Stimulated activated CD8-positive, alpha-beta memory T cell treated with anti-CD3 and anti-CD28 coated beads, Interleukin-15, amount 100 ng/mL, for 24 hours (primary cell): ENCODE measurements at places on chromosomes 3 and 15.

DNA sequence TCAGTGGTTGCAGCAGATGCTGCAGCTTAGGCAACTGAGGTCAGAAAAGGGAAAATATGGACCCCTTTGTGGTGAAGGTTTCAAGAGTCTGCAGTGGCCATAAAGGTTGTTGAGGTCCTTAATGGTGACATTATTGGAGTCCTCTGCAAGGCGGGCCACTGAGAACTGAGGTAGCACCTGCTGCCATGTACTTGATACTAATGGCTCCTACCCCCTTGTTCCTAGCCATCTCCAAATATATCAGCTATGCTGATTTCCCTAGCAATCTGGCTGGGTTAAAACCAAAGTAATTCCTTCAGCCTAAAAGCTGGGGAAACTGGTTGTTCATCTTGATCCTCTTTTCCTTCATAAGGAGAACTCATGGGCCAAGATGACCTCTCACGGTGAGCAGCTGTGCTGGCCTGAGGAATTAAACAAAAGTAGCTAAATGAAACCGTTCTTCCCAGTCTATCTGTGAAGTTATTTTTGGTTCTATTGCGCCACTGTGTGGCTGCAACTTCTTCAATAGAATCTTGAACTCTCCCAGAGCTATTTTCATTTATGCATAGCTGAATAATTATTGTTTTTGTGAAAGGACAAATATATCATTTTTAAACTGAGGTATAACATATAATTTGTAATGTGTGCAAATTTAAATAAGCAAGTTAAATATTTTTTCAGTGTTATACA is 76.1 kb upstream of the PLSCR4 start:
- DNase-seq: no peak

DNA sequence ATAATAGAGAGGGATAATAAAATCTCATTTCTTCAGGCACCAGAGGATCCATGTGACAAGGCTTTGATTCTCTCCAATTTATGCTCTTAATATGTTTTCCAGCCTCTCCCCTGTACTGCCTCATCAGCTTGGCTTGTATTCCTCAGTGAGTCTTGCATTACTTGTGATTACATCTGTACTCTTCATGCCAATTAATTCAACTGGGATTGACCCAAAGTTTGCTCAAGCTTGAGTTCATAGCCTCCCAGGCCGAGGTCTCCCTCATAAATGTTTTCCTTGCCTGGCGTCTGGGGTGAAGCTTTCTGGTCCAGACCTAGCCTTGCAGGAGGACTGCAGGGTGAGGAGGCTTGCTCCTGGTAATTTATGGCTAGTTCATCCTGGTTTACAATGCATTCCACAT is 146.9 kb downstream of the CHST2 start:
- DNase-seq: no peak

GRCh38 chr15:63596676-63597037 is 530 bp upstream of the FBXL22 start:
- no peak for DNase-seq

- no peak for DNase-seq
Observed at GRCh38 chr15:90320062-90320884, 31.8 kb upstream of the ZNF774 start.

DNA sequence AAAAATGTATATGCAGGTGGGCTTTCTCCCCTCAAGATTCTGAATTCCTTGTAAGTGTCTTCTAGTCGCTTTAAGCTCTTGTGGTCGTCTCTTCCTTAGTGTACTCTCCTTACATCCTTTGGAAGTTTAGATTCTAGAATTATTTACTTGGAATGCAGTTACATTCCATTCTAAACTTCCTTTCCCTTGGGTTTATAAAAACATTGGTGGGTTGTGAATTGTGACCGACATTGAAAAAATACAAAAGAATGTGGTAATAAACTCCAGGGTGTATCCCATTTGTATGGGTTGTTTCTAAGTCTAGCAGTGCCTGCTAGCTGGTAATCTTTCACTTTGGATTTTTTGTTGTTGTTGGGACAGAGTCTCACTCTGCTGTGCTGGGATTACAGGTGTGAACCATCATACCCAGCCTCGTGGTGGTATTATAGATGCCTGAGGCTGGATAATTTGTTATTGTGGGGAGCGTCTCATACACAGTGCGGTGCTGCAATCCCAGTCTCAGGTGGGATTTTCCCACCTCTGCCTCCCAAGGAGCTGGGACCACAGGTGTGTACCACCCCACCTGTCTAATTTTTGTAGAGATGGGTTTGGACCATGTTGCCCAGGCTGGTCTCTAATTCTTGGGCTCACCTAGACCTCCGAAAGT is 9.1 kb downstream of the CHD2 start:
- no peak for DNase-seq
